NCI-H1105 treated with DMSO at 0.1 percent for 48 hours (cell line): ENCODE measurements at places on chromosomes 16 and 17.
A peak's percentile ranks its signal among the peaks of the same experiment; 100 is the strongest.

DNA sequence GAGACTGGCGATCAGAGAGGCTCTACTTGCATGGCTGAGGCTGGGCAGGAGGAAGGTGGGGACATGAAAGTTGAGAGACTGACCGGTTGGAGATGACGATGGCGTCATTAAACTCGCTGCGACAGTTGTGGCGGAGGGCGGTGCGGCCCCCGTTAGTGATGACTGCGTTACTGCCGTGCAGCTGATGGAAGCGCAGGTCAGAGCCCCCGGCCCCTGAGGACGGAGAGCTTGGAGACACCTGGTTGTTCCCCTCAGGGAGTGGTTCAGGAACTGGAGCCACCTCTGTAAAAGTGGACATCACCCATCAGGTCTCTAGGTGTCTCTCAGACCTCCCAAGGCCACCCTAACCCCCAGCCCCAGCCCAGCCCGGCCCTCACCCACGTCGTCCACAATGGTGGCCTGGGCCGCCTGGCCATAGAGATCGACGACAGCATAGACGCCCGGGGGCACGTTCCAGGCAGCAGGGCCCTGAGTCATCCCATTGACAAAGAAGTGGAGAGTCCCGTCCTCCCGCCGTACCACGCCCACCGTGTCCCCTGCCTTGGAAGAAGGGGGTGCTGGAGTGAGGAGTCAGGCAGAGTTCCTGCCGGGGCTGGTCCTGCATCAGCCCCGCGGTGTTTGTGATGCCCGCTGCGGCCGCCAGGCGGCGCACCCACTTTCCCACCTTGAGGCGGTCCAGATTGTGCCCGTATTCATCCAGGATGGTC is 5.3 kb downstream of the NEURL4 start:
- no peak for DNase-seq

DNA sequence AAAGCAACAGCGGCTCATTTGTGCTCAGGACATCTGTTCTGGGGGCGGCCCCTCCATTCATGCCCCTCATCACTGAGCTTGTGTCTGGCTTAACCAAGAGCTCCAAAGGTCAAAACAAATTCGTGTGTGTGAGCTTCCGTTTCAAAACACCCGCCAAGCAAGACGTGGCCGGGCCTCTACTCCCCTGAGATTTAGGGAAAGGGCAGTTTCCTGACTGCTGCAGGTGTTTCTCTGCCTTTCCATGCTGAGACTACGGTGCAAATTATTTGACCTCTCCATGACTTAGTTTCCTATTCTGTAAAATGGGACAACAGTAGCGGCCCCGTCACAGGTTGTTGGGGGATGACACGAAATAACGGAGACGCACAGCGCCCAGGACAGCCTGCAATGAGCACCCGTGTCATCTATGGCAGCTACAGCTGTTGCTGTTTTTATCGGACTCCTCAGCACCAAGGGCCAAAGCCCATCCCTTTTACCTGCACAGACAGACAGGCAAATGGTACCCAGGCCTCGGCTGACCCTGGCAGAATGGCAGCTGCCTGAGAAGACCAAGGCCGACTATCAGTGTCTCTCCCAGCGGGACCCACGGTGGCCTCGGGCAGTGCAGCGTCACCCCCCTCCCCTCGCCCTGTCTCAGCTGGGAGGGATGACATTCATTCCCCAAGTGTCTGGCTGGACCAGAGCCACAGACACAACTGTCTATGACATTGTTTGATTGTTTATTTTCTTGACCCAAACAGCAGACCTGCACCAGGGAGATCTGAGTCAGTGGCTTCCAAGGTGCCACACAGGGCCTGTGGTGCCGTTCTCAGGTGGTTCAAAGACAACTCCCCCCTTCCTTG is 50.7 kb upstream of the DOC2B start:
- no peak for DNase-seq

GRCh38 chr17:6244796-6245195 is 174.6 kb downstream of the WSCD1 start:
- DNase-seq = no peak

DNA sequence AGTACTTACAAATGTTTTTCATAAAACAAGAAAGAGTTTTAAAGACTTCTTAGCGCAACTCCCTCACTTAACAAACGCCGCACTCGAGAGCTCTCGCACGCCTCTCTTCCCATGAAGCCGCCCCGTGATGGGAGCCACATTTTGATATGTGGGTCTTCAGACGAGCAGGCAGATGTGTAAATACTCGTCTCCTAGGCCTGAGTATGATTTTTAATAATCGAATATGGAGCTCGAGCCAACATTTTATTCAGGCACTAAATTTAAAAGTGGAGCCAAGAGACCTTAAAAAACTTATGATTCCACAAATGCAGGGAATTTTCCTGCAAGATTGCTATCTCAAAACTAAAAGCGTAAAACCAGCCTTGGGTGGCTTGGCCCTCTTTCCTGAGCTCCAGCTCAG is 55.4 kb downstream of the IRX6 start:
- DNase-seq = no peak

GRCh38 chr17:22202702-22203101 is 510.4 kb downstream of the KCNJ18 start:
- DNase-seq = no peak

DNA sequence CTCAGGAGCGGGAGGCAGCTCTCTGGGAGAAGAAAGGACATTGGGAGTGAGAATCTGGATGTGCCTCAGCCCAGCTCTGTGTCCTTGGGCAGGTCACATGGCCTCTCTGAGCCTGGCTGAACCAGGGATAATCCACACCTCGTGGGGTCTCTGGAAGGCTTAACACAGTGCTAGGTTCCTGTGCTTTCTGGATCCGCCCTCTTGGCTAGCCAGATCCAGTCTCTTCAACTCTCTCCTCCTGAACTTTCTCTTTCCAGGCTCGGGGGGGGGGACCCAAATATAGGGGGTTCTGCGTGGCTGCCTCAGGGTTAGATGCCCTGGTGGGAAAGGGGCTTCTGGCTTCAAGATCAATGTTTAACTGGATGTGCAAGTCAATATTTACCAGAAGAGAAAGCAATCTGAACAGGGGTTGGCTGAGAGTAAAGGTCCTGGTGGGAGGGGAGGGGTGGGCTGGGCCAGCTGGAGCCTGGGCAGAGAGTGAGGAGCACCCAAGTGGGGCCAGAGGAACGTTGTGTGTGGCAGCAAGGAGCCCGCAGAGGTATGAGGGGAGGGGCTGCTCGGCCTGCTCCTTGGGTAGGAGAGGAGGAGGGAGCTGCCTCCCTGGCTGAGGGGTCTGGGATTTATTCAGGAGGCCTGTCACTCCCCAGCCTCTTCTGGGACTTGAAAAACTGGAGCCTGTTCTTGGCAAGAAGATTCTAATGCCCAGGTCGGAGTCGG is at the start of gene SERPINF2:
TSS of gene SERPINF2 (plus strand) at position 501 of the 717 bp plus-strand sequence. CDS start 2,125 bp downstream, outside the sequence.
- no peak for DNase-seq

DNA sequence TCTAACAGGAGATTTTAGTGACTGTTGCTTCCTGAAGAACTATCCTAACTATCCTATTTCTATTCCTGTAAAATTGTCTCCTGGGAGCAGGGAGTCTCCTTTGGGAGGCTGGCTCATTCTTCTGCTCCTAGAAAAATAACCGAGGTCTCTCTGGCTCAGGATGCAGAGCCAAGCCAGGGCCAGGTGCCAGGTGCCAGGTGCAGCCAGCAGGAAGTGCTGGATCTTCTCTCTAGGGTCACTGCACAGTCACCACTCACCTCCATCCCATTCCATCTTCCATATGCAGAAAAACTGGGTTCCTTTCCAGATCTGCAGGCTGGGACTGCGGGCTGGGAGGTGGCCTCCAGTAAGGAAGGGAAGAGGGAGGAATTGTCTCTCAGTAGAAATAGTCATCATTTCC is 3.8 kb upstream of the TMC7 start:
- peak; percentile 13 for DNase-seq

GRCh38 chr17:75672011-75672410 is 4.9 kb downstream of the SAP30BP start:
- no peak for DNase-seq

DNA sequence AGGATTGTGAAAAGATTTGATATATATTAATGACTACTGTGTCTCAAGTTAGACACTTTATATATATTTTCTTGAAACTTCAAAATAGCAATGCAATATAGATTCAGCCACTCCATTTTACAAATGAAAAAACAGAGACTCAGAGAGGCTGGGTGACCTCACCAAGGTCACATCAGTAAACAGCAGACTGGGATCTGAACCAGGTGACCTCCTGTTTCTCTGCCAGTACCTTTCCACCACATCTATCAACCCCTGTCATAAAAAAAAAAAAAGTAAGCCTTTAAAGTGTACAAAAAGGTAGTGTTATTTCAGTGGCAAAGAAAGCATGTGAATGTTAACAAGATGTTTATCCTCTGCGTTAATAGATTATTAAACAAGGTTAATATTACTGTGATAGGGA is 466.5 kb upstream of the DYNLRB2 start:
- DNase-seq = no peak

DNA sequence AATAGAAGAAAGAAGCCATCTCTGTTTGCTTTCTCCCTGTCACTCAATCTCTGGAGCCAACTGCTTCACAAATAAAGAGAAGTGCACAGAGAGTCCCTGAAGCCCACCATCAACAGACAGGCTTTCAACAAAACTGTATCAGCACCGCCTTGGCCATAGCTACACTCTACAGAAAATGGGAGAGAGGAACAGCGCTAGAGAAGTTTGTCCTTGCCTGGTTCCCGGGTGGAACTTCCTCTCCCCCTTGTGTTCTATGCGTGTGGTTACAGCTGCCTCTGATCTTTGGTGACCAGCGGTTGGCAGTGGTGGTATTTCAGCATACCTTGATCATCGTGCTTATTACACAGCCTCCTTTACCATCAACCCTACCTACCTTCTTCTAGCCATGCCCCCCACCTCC is 91.4 kb upstream of the CCL2 start:
- DNase-seq = no peak

DNA sequence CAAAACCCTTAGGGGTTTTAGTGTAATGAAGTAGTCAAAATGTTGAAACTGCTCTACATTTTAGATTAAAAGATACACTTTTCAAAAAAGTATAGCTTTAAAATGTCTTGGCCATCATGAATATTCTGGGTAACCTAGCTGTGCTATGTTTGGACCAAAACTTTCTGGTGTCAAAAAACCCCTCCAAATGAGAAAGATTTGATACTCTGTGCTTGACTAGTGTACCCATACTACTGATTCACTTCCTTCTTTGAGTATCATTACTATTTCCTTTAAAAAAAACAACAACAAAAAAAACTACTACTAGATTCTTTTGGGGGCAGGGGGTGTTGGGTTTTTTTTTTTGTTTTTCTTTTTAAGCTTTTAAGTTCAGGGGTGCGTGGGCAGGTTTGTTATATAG is 37.3 kb downstream of the PTRH2 start:
- DNase-seq = no peak

DNA sequence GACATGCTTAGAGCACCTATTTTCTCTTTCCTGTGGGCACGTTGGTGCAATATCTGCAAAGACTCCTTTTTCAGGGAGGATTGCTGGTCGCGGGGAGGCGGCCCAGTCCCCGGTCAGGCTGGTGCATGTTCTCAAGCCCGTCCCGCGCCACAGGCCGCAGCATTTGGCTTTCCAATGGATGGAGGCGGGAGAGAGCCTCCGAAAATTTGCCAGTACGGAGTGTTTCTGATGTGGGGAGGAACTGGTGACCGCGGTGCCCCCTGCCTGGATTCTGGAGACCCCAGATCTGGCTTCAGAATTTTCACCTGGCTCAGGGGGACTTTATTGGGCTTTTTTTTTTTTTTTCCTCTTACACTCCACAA is 2.3 kb downstream of the CMIP start:
- DNase-seq = no peak

DNA sequence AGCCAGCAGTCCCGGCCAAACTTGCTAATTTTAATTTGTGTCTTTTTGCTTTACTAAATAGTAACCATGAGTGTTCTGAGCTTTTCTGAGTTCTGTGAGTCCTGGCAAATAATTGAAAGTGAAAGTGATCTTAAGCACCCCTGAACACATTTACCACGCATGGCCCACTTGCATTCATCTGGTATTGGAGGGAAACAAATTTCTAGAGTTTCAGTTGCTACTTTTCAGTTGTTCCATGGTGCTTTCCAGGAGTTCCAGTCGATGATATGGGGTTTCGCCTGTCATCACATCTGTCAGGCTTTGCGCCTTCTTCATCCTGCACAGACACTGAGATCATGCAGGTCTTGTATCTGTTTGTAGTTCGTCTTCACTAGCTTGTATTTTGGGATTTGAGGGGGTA is 44.1 kb downstream of the CRLF3 start:
- no peak for DNase-seq

- no peak for DNase-seq
Measured at GRCh38 chr16:89014403-89015230, 37.6 kb upstream of the CBFA2T3 start.

DNA sequence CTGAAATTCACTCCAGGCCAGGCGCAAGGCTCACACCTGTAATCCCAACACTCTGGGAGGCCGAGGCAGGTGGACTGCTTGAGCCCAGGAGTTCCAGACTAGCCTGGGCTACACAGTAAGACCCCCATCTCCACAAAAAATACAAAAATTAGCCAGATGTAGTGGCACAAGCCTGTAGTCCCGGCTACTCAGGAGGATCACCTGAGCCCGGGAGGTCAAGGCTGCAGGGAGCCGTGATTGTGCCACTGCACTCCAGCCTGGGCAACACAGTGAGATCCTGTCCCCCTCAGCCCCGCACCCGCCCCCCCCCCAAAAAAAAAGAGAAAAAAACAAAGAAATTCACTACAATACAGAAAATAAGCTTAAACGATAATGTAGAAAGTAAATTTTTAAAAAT is 31.5 kb downstream of the MBTPS1 start:
- DNase-seq = no peak

GRCh38 chr17:40645943-40646342 is 1.7 kb downstream of the SMARCE1 start:
- no peak for DNase-seq

DNA sequence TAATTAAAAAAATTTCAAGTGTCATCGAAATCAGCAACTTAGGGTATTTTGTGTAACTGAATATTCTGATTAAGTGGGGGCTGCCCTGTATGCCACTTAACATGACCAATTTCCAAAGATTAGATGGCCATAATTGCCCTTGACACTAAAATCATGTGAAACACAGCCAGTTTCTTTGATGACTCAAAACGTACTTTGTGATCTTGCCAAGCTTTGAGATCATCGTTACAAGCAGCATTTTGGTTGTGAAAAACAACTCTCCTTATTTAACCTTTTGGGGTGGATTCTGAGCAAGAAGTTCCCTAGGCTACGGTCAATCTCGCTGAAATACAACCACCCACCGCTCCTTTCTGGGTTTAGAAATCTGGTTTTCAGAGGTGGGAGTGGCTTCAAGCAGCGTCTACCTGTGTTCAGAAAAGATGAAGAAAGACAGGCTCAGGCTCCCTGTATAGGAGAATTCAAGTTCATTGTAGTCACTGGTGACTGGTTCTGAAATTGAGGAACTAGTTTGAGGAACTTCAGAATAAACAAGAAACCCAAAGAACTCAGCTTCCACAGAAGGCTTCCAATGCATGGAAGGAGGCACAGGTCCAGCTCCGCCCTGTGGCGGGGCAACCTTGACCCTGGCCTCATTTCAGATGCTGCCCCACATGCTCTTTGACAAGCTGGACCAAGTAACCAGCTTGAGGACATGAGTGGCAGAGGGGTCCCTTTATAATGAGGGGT is 9.4 kb downstream of the MAP3K14 start:
- DNase-seq = no peak
